ENCODE measurements at places on chromosomes 4 and X. TPM values are rescaled to one million over a fixed set of nuclear protein-coding genes. Genes with fewer than 3 reads are reported as not detected.

BEND2 gene
- total RNA-seq, result not detected

OTUD5 gene
- total RNA-seq, result 60.1 TPM

HHIP gene
- total RNA-seq, result 2.3 TPM

SPANXN2 gene
- total RNA-seq, result not detected

CAPN6 gene
- total RNA-seq, result not detected

SPANXB1 gene
- 280 TPM for total RNA-seq

DGAT2L6 gene
- not detected for total RNA-seq

PDGFRA gene
- 1.5 TPM for total RNA-seq

CXCL11 gene
- total RNA-seq, result not detected

GABRQ gene
- not detected for total RNA-seq

USP17L25 gene
- not detected for total RNA-seq

CSAG1 gene
- total RNA-seq, result 60.4 TPM

UBQLN2 gene
- 5.4 TPM for total RNA-seq

POU3F4 gene
- not detected for total RNA-seq

VSIG1 gene
- not detected for total RNA-seq

C4orf50 gene
- 0.03 TPM for total RNA-seq

FMR1NB gene
- not detected for total RNA-seq

F8A2 gene
- not detected for total RNA-seq

OTUD4 gene
- total RNA-seq, result 12.1 TPM

UGT2B10 gene
- not detected for total RNA-seq

TLL1 gene
- 0.11 TPM for total RNA-seq

MND1 gene
- total RNA-seq, result 22.7 TPM

IL15 gene
- total RNA-seq, result 1.5 TPM

USP17L27 gene
- total RNA-seq, result not detected

SUPT20HL2 gene
- total RNA-seq, result not detected

RHOXF2 gene
- total RNA-seq, result not detected

PF4V1 gene
- not detected for total RNA-seq

TCEAL7 gene
- not detected for total RNA-seq

CENPVL1 gene
- total RNA-seq, result not detected

CHM gene
- total RNA-seq, result 11.6 TPM

CCDC149 gene
- total RNA-seq, result 6.9 TPM

GAGE10 gene
- not detected for total RNA-seq

RASGEF1B gene
- 0.13 TPM for total RNA-seq

MSL3 gene
- 25.0 TPM for total RNA-seq

ACSL4 gene
- total RNA-seq, result 40.7 TPM

SPIN2B gene
- 16.4 TPM for total RNA-seq

CXCL13 gene
- total RNA-seq, result not detected

NWD2 gene
- total RNA-seq, result not detected

MAGIX gene
- 6.1 TPM for total RNA-seq

MID1 gene
- 12.8 TPM for total RNA-seq

RAB33A gene
- total RNA-seq, result not detected

CHIC2 gene
- 51.9 TPM for total RNA-seq

ADGRG4 gene
- not detected for total RNA-seq

CLDN34 gene
- total RNA-seq, result 0.13 TPM

GCNA gene
- 0.83 TPM for total RNA-seq

CT45A5 gene
- total RNA-seq, result 135 TPM

EGF gene
- total RNA-seq, result 0.57 TPM

SYTL5 gene
- total RNA-seq, result 66.9 TPM

HCCS gene
- 40.0 TPM for total RNA-seq

CSN1S1 gene
- not detected for total RNA-seq

All from A375 (cell line).